ENCODE measurements at places on chromosomes 13 and 19.

DNA sequence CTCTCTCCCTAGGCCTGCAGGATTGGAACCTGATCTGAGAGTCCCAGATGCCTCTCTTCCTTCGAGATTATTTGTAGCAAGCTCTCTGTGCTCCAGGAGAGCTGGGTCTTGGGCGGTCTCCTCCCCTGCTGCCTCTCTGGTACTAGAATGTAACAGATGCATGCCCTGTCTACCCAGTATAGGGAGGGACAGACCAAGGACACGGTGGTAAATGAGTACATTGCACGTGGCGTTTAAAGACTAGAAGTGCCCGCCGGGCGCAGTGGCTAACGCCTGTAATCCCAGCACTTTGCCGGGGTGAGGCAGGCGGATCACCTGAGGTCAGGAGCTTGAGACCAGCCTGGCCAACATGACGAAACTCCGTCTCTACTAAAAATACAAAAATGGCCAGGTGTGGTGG lies 11.7 kb downstream of the SLC27A1 start:
- no peak for DNase-seq

GRCh38 chr19:45405435-45406225 lies 761 bp upstream of the PPP1R13L start:
- DNase-seq: peak; percentile 94

DNA sequence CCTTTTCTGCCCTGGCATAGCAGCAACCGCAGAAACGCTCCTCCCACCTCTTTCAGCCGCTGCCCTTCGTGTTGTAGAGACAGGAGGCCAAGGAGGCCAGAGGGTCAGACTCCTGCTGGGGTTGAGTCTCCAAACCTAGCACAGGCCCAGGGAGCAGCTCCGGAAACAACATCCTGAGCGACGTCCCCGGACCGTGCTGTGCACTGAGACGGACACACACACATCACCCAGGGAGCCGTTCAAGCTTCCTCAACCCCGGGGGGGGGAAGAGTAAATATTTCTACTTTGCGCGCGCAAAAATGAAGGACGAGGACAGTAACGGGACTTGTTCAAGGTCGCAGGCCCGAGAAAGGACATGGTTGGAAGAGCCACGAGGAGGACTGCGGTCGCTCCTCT lies 657 bp downstream of the ZNF550 start:
- DNase-seq: no peak

GRCh38 chr13:39577203-39577602 lies 25.8 kb downstream of the LHFPL6 start:
- no peak for DNase-seq

DNA sequence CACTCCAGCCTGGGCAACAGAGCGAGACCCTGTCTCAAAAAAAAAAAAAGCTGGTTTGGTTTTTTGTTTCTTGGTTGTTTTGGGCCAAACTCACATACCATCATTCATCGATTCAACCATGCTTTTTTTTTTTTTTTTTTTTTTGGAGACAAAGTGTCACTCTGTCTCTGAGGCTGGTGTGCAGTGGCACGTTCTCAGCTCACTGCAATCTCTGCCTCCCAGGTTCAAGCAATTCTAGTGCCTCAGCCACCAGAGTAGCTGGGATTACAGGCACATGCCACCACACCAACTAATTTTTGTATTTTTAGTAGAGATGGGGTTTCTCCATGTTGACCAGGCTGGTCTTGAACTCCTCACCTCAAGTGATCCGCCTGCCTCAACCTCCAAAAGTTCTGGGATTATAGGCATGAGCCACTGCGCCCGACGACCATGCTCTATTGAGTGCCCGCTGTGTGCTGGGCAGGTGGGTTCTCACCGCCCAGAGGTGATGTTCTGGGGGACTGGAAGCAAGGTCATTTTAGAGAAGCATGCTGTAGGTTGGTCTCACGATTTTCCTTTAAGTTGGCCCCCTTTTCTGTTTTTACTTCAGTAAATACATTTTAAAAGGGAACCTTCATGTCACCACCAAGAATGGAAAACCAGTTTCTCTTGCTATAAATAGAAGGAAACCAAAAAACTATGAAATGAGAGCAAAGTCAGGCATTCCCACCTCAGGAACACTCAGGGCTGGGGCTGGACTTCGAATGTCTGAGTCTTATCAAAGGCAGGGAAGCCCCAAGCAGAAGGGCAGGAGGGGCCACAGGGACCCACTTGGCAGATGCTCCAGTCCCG lies 8.3 kb upstream of the JUND start:
- DNase-seq: no peak

GRCh38 chr13:65881561-65882155 lies 1348.5 kb downstream of the PCDH9 start:
- DNase-seq: no peak

GRCh38 chr13:58852076-58852475 lies 1220.5 kb downstream of the PCDH17 start:
- DNase-seq: no peak

GRCh38 chr19:2560369-2560768 lies 84.4 kb downstream of the GADD45B start:
- peak; percentile 32 for DNase-seq

Measured in RWPE2 (cell line).